ENCODE measurements at places on chromosomes 11 and 22. TPM values are rescaled to one million over a fixed set of nuclear protein-coding genes. Genes with fewer than 3 reads are reported as not detected.

OR52E8 gene
- total RNA-seq = not detected

ARHGAP1 gene
- 71.7 TPM for total RNA-seq

- H3K27ac ChIP-seq = no peak overlapping the region
- H3K4me3 ChIP-seq = no peak overlapping the region
- H3K27me3 ChIP-seq = no peaks in the 10 kb centered on the region
- no peaks in the 10 kb centered on the region for H3K4me1 ChIP-seq
- no peaks in the 10 kb centered on the region for H3K36me3 ChIP-seq
- DNase-seq = no peak
Observed at GRCh38 chr11:103870821-103871309, 165.6 kb upstream of the DDI1 start.

DNA sequence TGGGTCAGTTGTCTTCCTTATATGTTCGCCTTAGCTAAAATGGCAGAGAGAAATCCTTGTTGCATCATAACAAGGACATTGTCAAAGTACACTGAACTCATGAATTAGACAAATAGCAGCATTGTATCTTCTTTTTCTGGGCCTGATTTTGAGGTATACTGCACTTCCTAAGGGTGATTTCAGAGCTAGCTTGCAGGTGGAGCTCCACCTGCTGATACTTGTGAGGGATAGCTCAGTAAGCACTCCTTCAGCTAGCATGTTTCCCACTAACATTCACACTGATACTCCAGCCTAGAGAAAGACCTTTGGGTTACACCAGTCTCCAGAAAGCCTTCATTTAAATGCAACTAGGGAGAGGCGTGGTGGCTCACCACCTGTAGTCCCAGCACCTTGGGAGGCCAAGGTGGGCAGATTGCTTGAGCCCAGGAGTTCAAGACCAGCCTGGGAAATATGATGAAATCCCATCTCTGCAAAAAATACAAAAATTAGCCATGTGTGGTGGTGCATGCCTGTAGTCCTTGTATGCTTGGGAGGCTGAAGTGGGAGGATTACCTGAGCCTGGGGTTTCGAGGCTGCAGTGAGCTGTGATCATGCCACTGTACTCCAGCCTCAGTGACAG, 29.8 kb downstream of the JAM3 start:
- H3K4me3 ChIP-seq = no peak overlapping the region
- H3K27me3 ChIP-seq = peaks cover 5% of the 10 kb centered on the region
- no peak overlapping the region for H3K27ac ChIP-seq
- DNase-seq = no peak

DNA sequence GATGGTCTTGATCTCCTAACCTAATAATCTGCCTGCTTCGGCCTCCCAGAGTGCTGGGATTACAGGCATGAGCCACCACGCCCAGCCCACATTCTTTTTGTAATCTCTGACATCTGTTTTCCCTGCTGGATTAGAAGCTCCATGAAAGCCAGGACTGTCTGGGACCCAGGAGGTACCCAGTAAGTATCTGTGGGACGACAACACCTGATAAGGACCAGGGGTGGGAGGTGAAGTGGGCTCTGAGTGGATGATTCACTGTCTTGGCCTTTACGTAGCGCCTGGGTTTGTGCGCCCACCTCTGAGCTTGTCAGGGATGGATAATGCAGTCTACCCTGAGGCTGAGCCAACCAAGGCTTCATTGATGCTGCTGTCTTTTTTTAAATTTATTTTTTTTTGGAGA, 118.8 kb downstream of the ABTB2 start:
- DNase-seq = no peak
- peaks cover 19% of the 10 kb centered on the region for H3K27me3 ChIP-seq
- H3K27ac ChIP-seq = no peak overlapping the region
- peaks cover 73% of the 10 kb centered on the region for H3K4me1 ChIP-seq

Measured in activated T-helper 1 cell treated with anti-CD3 and anti-CD28 coated beads, Interleukin-12 subunit alpha, Interleukin-12 subunit beta, Interleukin-2, Interleukin-4 antibody, amounts not matched to agents 30 ng/mL and 10 ng/mL and 1 ng/mL, durations not matched to agents 14 hours and 24 hours and 36 hours (primary cell).